Calu3 (cell line): ENCODE measurements at places on chromosomes 7 and 10. TPM values are rescaled to one million over a fixed set of nuclear protein-coding genes. Genes with fewer than 3 reads are reported as not detected.

- H3K27ac ChIP-seq, result no peak overlapping the region
- H3K4me1 ChIP-seq, result no peaks in the 10 kb centered on the region
- no peak overlapping the region for H3K4me3 ChIP-seq
- H3K27me3 ChIP-seq, result no peaks in the 10 kb centered on the region
- H3K36me3 ChIP-seq, result peaks cover 25% of the 10 kb centered on the region
Observed at GRCh38 chr10:70234668-70235447, 1.6 kb upstream of the PPA1 start.

DNA sequence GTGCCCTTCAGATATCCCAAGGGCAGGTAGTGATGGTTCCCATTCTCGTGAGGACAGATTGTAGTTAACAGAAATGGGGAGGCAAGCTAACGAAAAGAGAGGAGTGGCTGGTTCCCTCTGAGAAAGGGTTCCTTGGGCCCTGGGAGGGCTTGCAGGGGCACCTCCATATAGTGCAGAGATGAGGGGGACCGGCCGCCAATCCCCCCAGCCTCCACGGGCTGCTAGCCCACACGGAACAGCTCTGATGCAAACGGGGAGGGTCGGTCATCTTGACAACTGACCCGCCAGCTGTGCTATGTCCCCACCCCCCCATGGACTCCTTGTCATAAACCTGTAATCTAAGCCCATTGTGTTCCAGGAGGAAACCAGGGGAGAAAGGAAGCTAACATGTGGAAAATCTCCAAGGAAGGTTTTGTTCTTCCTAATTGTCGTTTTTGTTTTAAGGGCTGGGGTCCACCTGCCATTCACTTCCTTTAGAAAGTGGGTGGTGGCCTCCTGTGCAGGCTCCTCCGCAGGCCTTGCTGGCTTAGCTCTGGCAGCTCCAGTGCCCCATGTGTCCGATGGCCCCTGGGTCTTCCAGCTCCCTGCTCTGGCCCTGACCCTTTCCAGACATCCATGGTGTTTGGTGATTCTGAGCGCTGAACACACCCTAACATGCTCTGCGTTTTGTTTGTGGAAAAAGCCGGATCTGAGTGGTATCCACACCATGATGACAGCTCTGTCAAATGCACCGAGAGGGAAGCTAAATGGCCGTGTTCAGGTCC is 15.9 kb downstream of the ADCY1 start:
- peaks cover 74% of the 10 kb centered on the region for H3K27me3 ChIP-seq
- no peak for DNase-seq
- H3K4me3 ChIP-seq, result no peak overlapping the region
- no peaks in the 10 kb centered on the region for H3K36me3 ChIP-seq
- no peaks in the 10 kb centered on the region for H3K4me1 ChIP-seq

DNA sequence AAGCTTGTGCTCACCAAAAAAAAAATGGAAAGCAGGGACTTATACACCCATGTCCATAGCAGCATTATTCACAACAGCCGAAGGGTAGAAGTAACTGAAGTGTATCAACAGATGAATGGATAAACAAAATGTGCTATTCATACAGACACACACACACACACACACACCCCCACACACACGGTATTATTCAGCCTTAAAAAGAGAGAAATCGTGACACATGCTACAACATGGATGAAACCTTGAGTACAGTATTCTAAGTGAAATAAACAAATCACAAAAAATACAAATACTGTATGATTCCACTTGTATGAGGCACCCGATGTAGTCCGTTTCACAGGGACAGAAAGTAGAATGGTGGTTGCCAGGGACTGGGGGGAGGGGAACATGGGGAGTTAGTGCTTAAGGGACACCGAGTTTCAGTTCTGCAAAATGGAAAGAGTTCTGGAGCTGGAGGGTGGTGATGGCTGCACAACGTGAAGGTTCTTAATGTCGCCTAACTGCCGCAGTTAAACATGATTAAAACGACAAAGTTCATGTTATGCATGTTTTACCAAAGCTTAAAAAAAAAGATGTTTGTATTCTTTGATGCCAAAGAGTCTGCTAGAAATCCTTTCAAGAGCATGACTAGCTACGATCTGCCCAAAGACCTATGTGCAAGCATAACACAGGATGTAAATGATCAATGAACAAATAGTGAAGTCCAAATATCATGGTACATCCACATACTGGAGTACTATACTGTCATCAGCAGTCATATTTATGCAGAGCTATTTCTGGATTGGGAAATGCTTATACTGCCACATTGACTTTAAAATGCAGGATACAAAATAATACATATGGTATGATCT is 7.2 kb downstream of the TNS3 start:
- H3K4me3 ChIP-seq, result peak overlapping the region; percentile 32
- no peaks in the 10 kb centered on the region for H3K27me3 ChIP-seq

NODAL gene
- total RNA-seq, result not detected in 2 replicates

RPEL1 gene
- total RNA-seq, result 0.57 and 0.61 TPM in 2 replicates
